Activated T-cell treated with anti-CD3 and anti-CD28 coated beads, Interleukin-2, amount 50 U/mL, for 4 hours (primary cell): ENCODE measurements at places on chromosomes 5 and 9. TPM values are rescaled to one million over a fixed set of nuclear protein-coding genes. Genes with fewer than 3 reads are reported as not detected.

DNA sequence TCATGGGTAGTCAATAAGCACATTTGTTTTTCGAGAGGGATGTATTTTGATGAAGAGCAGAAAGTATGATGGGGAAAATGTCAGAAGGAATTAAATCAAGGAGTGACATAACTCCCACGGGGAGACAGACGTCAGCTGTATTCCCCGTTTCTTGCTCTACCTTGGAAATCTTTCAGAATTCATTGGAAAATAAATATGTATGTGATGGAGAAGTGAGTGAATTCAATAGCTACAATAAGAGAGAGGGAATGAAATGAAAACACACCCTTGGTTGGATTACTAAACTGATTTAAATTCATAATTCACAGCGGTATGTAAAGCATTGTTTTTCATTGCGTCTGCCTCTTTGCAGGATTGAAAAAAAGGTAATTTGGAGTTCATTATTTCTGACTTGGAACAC lies 209.7 kb upstream of the KLF4 start:
- DNase-seq = no peak

- no peak for DNase-seq
Measured at GRCh38 chr5:10467281-10468198, 25.9 kb downstream of the ROPN1L start.

- DNase-seq = no peak
Measured at GRCh38 chr5:127567026-127567768, 49.8 kb downstream of the PRRC1 start.

- DNase-seq = no peak
Measured at GRCh38 chr9:83962165-83962564, 17.9 kb downstream of the HNRNPK start.

GRCh38 chr9:2209400-2209799 lies 194.3 kb downstream of the SMARCA2 start:
- no peak for DNase-seq

- DNase-seq = no peak
Measured at GRCh38 chr9:18010492-18010891, 431.6 kb downstream of the SH3GL2 start.

DNA sequence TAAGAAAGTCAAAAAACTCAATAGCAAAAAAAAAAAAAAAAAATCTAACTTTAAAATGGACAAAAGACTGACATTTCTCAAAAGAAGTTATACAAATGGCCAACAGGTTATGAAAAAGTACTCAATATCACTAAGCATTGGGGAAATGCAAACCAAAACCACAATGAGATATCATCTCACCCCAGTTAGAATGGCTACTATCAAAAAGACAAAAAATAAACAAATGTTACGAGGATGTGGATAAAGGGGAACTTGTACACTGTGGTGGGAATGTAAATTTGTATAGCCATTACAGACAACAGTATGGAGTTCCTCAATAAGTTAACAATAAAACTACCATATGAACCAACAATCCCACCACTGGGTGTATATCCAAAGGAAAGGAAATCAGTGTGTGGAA lies 37.2 kb downstream of the ENC1 start:
- no peak for DNase-seq

GRCh38 chr9:89743216-89743572 lies 138.4 kb downstream of the GADD45G start:
- DNase-seq = no peak

- DNase-seq = no peak
Measured at GRCh38 chr5:139640421-139641115, 7.6 kb upstream of the CXXC5 start.

GRCh38 chr5:131258733-131259132 lies 5.1 kb upstream of the CDC42SE2 start:
- no peak for DNase-seq

DNA sequence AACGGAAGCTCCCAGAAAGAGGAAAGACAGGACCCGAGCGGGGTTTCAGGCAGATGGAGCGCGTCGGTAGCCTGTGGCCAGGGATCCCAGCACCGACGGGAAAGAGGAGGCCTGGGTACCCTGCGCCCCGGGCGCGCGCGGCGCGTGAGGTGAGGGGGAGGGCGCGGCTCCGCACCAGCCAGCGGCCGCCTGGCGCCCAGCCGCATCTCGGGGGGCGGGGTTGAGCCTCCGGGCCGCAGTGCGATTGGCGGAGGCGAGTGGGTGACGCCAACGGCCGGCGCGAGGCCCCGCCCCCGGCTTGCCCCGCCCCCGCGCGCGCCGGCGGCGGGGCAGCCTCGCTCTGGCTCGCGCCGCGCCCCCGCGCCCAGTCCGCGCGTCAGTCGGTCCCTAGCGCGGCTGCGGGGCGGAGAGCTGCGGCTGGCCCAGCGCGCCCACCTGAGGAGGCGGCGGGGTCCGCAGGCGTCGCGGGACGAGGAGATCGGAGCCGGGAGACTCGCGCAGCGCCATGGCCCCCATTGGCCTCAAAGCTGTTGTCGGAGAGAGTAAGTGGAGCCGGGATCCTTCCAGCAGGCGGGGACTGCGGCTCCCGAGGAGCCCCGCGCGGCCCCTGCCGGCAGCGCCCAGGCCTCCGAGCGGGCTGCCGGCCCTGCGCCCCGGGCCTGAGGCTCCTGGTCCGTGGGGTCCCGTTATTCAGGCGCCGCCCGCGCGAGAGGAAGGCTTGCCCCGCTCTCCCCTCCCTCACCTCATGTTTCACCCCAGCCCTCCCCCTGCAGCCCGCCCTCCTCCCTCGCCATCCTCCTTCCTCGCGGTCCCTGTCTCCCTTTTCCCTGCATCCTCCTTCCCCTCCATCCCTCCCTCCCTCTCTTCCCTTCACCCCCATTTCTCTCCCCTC lies at the start of gene STXBP1:
STXBP1 (plus strand) TSS at position 379 of the 892 bp plus-strand sequence; CDS start at position 506, 127 bp downstream.
- DNase-seq = peak; percentile 84

- no peak for DNase-seq
Measured at GRCh38 chr9:113311961-113312360, 8.8 kb upstream of the RNF183 start.

- no peak for DNase-seq
Measured at GRCh38 chr5:39829441-39829840, 404.7 kb upstream of the DAB2 start.

DNA sequence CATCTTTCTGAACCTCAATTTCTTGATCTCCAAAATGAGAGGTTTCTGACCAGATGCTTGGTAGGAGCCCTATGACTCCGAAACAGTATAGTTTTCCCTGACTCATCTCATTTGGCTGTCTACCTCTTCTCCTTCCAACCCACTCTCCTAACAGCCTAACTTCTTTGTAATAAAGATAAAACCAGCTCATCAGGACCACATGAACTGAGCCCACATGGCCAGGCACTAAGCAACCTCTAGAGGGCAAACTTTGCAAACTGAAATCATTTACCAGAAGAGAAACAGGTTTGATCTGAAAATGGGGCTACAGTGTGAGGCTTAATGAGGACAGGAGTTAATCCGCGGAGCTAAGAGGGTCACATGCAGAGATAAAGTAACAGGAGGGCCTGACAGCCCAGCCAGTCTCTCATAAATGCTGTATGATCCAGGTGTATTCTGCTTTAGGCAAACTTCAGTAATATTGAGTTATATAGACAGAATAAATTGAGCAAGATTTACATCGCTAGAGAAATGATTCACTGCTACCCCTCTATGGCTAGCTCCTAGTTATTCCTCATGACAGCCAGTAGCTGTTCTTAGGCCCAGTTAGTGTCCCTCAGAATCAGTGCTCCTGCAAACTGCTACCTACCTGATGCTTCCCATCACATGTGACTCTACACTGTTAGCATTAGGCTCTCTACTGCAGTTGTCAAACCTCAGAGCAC lies 64.6 kb downstream of the ABCA1 start:
- peak; percentile 17 for DNase-seq

DNA sequence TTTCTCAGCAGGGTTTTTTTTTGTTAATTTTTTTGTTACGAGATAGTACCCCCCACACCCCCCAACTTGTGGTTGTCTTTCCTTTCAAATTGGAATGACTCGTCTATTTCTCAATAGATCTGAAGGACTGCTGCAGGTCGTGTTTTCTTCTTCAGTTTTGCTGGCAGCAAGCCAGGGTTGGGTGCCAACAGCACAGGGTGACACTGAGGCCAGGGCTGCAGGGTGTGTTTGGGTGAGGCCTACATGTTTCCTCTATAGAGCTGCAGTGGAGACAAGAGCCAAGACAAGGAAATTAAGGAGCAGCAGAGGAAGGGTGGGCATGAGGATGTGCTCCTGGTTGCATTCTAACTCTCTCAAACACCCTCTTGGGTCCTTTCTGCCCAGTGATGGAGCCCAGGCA lies 52.2 kb downstream of the NXNL2 start:
- DNase-seq = no peak

- DNase-seq = no peak
Measured at GRCh38 chr9:130382096-130382495, 62.7 kb upstream of the ASS1 start.

- peak; percentile 40 for DNase-seq
Measured at GRCh38 chr5:1106385-1107166, 5.3 kb downstream of the SLC12A7 start.

DNA sequence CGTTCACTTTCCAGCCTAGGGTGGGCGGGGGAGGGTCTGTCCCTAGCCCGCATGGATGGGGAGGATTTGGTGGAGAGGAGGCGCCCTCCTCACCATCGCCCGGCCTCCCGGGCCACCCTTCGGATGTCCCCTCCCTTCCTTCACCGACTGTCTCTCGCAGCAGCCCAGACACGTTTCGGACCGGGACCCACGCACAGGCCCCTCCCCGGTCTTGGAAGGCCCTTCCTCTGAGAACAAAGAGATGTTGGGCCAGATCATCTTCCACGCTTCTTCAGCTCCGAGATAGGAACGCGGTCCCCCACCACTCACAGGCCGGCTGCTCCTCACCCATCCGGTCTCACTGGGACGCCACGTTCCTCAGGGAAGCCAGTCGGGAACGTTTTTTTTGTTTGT lies 640 bp upstream of the DPM2 start:
- no peak for DNase-seq

- DNase-seq = no peak
Measured at GRCh38 chr9:77847059-77847499, 184.5 kb downstream of the GNAQ start.

GRCh38 chr9:32899181-32899580 lies 102.2 kb downstream of the APTX start:
- no peak for DNase-seq

GRCh38 chr5:51977014-51977413 lies 593.8 kb downstream of the ISL1 start:
- DNase-seq = no peak

Gene GARIN3
- 0.18 TPM for total RNA-seq

Gene STK32A
- not detected for total RNA-seq

Gene UBE2D2
- 214 TPM for total RNA-seq

Gene TAF11L9
- total RNA-seq = not detected

Gene NPDC1
- total RNA-seq = 15.1 TPM

Gene FGF10
- not detected for total RNA-seq

Gene ADRA1B
- total RNA-seq = 0.71 TPM

Gene RGP1
- total RNA-seq = 15.3 TPM

Gene CDKN2B-AS1
- total RNA-seq = not detected

Gene QRFP
- total RNA-seq = not detected

Gene TLX3
- not detected for total RNA-seq

Gene TRIO
- 4.6 TPM for total RNA-seq

Gene KLF9
- total RNA-seq = 21.3 TPM

Gene IFNB1
- not detected for total RNA-seq
